ENCODE measurements at places on chromosomes 7 and 10.

DNA sequence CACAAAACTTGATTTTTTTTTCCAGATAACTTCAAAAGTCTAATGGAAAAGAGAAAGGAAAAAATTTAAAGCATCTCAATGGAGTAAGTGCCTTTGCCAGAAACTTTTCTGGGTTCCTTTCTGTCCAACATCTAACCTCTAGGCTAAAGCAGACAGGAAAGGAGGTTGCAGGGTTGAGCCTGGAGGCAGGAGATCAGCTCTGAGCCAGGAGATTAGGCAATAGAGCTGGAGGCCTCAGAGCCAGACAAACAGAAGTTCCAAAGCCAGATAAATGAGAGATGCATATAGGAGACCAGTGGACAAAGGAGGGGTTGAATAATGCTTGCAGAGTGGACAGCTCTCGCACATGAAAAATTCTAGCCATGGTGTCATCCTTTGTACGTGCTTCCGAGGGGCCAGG lies 42.9 kb downstream of the CHN2 start:
- DNase-seq = no peak

- no peak for DNase-seq
Observed at GRCh38 chr7:70881167-70881847, 250.6 kb upstream of the GALNT17 start.

- DNase-seq = no peak
Observed at GRCh38 chr10:97168645-97169044, 17.1 kb downstream of the SLIT1 start.

DNA sequence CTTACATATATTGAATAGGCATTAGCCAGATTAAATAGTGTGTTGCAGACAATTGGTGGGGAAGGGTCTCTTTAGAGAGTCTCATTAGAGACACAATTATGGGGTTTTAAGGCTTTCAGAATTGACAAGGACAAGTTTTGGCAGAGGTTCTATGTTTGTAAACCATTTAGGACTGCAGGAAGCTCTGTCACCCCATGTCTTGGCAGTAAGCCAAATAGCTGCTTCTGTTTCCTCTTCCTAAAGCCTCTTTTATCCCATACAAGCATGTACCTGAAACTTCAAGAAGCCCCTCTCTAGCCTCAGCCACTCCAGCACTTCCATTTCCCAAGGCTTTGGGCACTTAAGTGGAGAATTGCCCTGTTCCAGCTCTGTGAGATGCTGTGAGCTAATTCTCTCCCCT lies 21.8 kb upstream of the LRRC4 start:
- no peak for DNase-seq

DNA sequence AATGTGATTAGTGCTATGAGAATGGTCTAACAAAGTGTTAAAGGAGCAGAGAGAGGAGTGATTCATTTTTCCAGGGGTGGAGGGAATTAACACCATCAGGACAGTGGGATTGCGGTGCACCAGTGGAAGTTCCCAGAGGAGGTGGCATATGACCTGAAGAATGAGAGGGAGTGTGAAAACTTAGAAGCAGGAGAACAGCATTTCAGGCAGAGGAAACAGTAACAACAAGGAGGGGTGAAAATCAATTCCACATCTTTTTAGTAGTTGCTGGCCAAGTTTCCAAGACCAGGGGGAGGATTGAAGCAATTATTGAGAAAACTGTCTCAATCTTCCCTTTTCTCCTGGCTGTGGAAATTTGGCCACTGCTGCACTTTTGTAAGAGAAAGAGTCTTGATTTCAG lies 23.7 kb upstream of the CCDC172 start:
- DNase-seq = no peak

- DNase-seq = no peak
Observed at GRCh38 chr10:125398270-125398669, 237.9 kb upstream of the CTBP2 start.

- DNase-seq = no peak
Observed at GRCh38 chr7:156487811-156488533, 152.6 kb upstream of the RNF32 start.

- no peak for DNase-seq
Observed at GRCh38 chr7:39979406-39980073, 29.5 kb downstream of the CDK13 start.

DNA sequence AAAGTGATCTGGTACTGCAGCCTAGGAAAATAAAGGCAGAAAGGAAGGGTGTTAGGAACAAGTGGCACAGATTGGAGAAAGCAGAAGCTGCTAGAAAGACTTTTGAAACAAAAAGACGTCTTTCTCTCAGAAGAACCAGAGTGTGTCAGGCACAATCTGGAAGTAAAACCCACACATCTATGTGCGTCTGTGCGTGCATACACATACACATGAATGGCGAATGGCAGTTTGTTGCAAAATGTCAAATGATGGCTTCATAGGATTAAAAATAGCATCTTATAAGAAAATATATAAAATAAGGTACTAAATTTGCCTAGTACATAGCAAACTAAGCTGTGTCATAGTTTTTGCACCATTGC lies 246.3 kb downstream of the CDK14 start:
- no peak for DNase-seq

DNA sequence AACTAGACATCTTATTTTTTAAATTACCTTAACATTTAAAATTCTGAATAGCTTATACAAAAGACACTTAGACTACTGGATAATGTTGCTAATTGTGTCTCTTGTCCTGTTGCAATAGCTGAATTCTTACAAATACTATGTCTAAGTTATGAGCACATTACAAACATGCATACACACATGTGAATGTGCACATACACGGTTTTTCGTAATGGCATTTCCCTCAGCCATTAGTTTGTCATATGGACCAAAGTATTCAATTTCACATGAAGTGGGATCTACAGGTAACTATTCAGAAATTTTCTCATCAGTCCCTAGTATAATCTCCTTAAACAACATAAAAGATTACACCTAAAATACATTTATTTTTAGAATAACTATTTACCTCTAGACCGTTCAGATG lies 178.6 kb upstream of the BET1 start:
- no peak for DNase-seq

GRCh38 chr10:90732581-90732980 lies 125.3 kb downstream of the HTR7 start:
- DNase-seq = no peak

GRCh38 chr10:506451-507354 lies 182.8 kb downstream of the DIP2C start:
- DNase-seq = peak; percentile 69

- DNase-seq = no peak
Observed at GRCh38 chr7:130134106-130134636, 63.8 kb downstream of the KLHDC10 start.

DNA sequence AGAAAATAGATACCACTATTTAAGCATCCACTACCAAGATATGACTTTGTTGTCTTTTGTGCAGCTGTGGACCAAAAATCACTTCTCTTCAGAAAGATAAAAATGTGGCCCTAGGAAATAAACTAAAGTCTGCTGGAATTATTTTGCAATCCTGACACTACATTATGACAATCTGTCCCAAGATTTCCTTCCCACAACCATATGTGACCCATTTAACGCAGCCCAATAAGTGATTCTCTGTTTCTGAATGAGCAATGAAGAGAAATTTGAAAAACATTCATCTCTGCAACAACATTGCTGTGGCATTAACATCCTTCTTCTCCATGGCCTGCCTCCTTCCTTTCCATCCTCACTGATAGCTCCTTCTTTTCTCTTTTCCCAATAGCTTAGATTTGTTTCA lies 212.0 kb downstream of the TSPAN12 start:
- DNase-seq = no peak

- no peak for DNase-seq
Observed at GRCh38 chr7:87111877-87112276, 40.4 kb upstream of the DMTF1 start.

- DNase-seq = no peak
Observed at GRCh38 chr10:36183056-36183455, 541.0 kb upstream of the FZD8 start.

DNA sequence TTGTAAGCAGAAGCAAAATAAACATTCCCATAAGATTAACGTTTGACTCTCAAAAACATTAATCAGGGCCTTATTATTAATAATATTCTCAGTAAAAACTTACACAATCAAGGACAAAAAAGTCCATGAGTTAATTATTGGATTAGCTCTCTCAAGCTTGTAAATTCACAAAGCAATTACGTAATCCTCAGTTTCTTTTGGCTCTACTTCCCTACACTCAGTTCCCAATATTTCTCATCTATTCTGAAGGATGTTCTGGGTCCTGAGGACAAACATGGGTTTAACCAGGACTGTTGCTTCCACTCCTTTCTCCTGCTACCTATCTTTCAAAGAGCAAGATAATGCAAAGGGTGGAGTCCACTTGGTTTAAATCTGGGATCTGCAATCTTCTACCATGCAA lies 15.1 kb downstream of the FBXL13 start:
- DNase-seq = no peak

DNA sequence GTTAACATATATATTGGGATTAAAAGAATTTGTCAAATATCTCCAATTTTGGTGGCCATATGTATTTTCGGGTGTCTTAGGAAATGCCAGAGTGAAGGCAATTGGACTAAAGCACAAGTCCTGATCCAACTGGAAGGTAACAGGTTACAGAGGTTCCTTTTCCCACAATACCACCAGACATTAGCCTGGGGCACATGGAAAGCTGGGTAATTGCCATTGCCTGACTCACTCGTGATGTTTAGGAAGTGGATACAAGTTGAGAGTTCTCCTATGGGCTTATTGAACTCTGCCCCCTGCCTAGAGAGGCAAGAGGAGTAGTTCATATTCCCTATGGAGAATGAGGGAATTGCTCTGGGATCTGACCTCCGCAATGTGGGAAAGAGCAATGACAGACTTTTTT lies 5.7 kb downstream of the DNAH11 start:
- no peak for DNase-seq

- no peak for DNase-seq
Observed at GRCh38 chr7:55533050-55533728, 39.1 kb downstream of the VOPP1 start.

DNA sequence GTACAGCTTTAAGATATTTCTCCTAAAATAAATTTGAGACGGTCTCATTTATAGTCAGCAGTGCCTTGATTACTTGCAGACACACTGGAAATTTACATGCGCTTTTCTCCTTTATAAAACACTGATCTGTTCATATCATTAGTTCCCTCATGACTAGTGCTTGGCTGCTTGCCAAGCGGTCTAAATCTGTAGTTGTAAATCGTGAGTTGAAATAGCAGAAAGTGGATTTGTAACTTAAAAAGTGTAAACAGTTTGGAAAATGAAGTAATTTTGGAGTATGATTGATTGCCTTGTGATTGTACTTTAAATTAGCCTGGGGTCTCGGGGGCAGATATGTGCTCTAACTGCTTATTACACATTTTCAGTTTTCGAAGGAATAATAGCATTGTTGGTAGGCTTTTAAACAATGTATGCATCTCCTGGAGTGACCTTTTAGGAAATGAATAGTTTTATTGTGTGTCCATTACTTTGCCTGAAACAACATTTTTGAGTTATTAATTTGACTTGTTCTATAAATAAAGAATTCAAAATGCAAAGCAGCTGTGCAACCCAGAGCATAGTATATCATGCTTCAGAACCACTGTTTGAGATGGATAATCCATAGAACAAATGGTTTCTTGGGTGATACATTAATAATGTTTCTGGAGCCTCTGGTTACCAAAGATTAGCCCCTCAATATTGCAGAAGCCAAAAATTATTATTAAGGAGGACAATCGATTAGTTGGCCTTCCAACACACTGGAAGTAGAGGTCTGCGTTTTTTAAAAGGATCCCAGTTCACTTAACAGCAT lies 73.3 kb downstream of the ARID5B start:
- no peak for DNase-seq

DNA sequence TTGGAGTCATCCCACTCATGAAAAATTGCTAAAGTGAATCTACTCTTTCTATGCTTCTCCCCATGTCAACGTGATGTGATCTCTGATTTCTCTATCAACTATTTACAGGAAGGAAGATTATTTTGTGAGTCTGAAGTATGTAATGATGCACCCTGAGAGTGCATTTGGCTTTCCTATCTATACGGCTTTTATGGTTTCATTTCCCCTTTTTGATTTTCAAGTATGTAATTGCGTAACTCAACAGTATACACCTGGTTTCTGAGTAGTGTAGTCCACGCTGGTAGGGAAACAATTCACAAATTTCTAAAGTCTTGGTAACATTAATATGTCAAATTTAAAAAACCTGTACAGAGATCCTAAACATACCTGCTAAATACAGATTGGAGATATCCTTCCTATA lies 194.7 kb upstream of the SEMA3A start:
- DNase-seq = no peak

DNA sequence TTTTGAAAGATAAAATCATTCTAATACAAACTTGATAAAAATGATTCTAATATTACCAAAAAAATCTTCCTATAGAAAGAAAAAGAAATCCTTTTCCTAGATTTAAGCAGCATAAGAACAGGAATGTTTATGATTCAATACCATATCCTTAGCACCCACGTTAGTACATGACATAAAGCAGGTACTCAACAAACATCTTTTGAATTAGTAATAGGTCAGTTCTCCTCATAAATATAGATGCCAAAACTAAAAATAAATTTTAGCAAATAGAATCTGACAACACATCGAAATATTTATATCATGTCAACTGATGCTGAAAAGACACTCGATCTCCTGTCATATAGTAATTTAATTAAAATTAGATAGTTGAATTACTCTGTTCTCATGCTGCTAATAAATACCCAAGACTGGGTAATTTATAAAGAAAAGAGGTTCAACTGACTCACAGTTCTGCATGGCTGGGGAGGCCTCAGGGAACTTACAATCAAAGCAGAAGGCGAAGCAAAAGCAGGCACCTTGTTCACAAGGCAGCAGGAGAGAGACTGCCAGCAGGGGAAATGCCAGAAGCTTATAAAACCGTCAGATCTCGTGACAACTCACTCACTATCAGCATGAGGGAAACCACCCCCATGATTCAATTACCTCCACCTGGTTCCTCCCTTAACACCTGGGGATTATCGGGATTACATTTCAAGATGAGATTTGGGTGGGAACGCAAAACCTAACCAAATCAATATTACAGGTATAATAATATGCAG lies 191.8 kb downstream of the HTR7 start:
- DNase-seq = peak; percentile 20

DNA sequence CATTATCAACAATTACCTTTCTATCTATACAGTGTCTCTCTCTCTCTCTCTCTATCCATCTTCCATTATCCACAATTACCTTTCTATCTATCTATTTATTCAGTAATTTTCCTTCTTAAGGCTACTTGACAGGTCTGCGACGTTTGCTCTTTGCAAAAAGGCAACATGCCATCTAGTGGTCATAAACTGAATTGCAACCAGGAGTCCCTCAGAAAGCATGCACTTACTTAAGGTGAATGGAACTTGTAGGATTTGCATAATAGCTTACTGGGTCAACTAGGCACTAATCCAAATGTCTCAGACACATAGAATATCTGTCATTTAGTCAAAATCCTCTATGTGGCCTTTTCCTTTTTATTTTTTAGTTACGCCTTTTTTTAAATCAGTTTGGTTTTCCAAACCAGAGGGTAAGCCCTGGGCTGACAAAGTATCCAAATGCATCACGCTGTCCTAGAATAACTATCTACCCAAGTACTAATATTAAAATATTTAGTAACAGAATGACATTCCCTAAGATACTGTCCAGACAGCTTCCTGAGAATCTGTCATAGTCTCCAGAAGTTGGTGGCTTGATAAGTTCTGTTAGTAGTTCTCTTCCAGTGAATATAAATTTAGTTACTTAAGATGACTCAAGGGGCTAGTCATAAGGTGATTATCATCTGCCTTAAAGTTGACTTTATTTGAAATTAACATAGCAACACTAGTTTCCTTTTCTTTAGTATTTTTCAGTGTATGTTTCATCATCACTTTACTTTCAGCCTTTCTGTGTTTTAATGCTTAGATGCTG lies 208.3 kb downstream of the PPP1R3A start:
- peak; percentile 49 for DNase-seq

All from WTC11 (cell line).